ENCODE measurements at places on chromosomes 5 and 9.
A peak's percentile ranks its signal among the peaks of the same experiment; 100 is the strongest.

GRCh38 chr5:81554647-81555046 lies 160.7 kb upstream of the ACOT12 start:
- DNase-seq = no peak

GRCh38 chr5:72244862-72245371 lies 75.1 kb downstream of the MRPS27 start:
- no peak for DNase-seq

DNA sequence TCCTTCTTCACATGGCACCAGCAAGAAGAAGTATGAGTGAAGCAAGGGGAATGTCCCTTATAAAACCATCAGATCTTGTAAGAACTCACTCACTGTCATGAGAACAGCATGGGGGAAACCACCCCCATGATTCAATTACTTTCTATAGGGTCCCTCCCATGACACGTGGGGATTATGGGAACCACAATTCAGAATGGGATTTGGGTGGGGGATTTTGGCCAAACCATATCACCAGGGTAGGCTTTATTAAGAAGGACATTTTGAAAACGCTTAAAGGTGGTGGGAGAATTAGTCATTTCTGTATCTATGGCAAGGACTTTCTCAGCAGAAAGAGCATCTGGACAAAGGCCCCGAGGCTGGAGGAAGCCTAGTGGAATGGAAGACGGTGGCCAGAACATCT lies 100.2 kb upstream of the ADAMTS16 start:
- DNase-seq = no peak

DNA sequence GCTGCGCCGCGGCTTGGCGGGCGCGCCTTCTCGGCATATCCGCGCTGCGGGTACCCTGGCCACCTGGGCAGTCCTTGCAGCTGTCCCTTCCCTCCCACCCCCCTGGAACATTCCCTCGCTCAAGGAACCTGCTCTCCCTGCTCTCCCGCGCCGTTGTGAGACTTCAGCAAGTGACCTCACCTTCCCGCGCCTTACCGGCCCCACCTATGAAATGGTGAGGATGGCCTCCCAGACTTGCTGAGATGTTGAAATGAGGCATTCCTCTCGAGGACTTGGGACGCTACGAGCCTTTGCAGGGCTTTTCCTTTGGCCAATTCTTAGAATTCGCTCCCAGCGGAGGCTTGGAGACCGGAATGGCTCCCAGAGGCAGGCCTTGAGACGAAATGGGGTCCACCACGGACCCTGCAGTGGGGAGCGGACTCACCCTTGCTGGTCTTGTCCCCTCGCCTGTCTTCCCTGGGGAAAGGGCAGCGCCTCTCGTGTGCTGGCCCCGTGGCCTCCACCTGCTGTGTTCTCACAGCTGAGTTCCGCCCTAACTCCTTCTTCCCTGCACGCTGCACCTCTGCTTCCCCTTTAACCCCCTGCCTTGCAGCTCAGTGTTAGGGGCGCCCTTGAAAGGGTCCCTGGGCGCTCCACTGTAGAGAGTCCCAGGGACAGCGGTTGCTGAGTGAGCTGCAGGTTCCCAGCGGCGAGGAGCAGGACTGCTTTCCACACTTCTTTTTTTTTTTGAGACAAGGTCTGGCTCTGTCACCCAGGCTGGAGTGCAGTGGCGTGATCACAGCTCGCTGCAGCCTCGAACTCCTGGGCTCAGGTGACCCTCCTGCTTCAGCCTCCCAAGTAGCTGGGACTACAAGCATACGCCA lies 907 bp downstream of the HMCN2 start:
- DNase-seq = no peak

GRCh38 chr5:135448791-135449507 lies 1.8 kb upstream of the DCANP1 start:
- DNase-seq = no peak

DNA sequence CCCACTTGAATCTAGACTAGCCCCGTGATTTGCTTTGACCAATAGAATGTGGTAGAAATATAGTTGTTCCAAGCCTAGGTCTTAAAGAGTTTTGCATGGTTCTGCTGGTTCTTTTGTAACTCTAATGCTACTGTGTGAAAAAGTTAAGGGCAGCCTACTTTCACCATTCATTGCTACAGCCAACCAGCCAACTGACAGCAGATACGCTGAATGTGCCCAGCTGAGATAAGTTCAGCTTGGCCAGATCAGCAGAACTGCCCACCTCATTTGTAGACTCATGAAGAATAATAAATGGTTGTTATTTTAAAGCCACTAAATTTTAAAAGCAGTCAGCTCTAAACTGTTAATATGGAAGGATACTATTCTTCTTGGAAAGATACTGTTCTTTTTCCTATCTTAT lies 23.9 kb downstream of the NR3C1 start:
- no peak for DNase-seq

DNA sequence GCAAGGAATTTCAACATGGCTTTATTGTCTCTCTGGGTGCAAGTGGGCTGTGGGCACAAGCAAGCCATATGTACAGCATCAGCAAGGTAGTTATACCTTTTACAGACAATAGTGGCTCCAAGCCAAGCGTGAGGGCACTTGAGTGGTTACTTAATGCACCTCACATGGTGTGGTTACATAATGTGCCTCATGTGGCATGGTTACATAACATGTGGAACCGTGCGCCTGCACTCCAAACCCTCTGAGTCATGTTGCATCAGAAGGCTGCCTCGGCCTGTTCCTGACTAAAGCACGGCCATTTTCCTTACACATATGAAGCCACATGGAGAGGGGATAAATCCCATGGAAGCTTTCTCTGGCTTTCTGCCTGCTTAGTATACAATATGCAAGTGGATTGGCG lies 150.9 kb downstream of the OSTF1 start:
- no peak for DNase-seq

- DNase-seq = peak; percentile 67
Observed at GRCh38 chr5:1140171-1140817, 28.4 kb upstream of the SLC12A7 start.

DNA sequence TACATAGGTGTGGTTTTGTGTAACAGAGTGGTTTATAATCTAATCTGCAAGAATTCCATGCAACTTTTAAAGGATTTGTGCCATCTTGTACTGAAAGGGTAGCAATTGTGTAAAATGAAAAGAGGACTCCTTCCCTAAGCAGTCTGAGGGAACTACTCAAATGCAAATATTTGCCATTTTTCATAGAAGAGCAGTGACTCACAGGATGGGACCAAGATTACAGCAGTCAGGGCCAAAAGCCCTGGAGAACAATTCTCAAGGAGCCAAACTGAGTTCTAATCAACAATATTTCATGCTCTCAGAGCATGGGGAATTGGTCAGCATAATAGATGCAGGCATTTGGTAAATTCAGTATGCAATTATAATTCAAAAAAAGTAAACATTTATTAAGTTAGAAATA lies 495.8 kb downstream of the CHSY3 start:
- no peak for DNase-seq

DNA sequence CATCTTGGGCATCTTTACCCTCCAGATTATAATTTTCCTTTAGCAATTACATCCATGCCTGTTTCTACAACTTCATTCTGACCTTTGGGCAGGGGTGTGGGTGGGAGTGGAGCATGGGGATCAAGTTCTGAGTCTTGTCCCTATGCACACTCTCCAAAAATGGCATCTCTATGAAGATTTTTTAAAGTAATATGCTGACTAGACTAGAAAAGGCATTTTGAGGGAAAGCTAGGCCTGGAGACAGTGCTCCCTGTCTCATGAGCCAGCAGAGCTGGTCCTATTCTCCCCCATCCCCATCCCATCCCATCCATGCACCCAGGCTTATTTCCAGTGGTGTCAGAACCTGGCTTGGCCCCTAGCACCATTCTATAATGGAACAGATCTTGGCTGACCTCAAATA lies 398.0 kb upstream of the SLC24A2 start:
- DNase-seq = no peak

DNA sequence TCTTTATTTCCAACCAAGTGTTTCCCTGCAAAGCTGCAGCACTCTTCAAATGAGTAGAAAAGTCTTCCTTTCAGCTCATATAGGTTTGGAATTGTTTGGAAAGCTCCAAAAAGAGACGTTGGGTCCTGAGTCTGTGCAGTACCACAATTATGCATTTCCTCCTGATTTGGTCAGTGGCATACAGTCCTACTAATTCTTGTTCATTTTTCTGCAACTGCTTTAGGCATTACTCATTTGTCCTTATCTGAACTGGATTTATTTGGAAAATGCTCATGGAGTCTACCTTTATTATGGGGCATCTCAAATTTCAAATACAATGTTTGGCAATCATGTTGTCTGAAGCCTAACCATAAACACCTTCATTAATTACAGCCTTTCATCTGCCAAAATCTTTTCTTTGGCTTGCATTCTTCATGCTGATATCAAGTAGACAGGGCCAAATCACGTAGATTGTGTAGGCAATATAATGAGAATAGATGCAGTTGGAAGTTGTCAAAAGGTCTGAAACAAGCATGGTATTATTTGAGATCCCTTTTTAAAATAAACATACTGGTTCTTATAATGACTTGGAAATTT lies 232.8 kb downstream of the TLE1 start:
- peak; percentile 2 for DNase-seq

- DNase-seq = no peak
Observed at GRCh38 chr5:76787237-76787636, 31.6 kb upstream of the F2RL1 start.

DNA sequence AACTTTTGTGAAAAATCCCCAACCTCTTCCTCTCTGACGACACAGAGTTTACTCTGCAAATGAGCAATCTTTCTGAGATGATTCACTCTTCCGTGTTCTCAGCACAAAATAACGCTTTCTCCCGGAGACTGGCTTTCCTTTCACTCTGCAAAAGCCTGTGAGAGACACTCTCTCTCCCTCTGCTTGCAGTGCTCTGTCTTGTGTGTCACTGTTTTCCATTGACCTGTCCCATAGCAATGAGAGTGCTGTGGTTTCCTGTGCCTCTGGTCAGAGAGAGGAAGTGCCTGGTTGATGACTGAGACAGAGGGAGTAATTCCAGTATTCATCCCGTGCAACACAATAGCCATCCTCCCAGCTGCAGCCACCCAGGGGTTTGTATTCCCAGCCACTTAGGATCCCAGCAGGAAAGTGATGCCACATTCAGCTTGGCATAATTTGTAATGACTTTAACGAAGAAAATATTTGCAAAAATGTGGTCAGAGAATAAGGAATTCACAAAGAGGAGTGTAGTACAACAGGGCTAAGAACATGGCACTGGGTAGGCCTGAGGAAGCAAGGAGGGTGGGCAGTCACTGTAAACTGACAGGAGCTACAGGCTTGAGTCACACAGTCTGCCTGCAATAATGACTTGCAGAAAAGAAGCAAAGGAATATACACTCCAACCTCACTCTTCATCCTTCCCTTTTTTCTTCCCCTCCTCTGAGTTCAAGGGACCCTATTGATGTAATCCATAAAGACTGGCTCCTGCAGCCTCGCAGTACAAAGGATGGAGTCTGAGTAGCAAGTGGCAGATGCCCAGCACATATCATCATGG lies 463.5 kb upstream of the RGMB start:
- no peak for DNase-seq

DNA sequence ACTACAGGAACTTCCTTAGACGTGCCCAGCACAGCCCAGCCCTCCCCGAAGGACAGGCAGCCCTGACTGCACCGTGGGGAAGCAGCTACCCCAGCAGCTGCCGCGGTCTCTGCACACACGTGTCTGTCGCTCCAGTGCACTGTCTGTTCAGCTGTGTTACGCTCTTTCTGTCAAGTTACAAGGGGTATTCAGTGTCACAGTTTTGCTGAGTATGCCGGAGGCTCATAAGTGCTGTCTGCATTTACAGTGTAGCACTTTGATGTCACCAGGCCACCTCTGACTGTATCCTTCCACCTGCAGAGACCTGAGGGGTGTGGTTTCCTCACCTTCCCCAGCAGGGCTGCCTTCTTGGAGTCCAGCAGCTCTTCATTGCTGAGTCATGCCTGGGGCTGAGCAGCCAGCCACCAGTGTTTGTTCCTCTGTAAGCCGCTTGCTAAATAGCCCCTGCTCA lies 126.8 kb downstream of the EHMT1 start:
- DNase-seq = no peak

DNA sequence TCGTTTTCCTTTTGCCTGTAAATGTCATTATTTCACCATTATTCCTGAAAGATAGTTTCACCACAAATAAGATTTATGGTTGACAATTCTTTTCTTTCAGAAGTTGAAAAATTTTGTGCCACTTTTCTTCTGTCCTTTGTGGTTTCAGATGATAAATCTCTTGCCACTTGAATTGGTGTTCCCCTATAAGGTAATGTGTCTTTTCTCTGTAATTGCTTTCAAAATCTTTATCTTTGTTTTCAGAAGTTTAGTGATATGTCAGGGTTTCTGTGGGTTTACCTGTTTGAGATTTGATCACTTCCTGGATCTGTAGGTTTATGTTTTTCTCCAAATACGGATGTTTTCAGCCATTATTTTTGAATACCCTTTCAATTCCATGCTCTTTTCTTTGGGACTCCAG lies 14.6 kb downstream of the RASA1 start:
- no peak for DNase-seq

DNA sequence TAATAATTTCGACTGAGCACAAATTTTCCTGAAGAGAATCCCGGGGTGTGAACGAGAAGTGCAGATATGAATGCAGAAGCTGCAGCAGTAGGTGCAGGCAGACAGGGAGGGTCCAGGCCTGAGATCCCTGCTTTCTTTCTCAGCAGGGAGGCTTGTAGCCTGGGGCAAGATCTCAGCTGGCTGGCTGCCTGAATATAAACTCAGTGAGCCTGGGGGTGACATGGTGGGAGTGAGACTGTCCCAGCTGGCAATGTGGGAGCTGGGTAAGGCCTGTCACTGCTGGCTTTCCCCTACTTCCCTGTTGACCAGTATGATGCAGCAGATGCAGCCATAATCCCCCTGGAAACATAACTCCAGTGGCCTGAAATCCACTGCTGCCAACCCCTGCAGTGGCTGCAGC lies 325.2 kb downstream of the CETN3 start:
- DNase-seq = no peak

DNA sequence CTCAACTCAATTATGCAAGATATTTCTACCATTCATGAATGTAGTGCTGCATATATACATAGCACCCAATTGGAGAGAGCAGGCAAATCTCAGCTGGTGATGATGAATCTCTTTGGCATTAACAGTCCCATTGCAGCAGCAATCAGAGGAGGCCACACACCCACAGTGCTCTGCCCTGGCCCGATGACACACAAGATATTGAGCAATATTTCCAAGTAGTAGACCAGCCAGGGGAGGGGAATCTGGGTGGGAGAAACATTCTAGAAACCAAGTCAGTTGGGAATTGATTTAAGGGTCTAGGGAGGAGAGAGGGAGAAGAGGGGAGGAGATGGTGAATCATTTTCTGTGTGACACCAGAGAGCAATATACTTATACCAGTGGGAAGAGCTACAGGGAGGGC lies 14.9 kb upstream of the C5orf63 start:
- no peak for DNase-seq

- no peak for DNase-seq
Observed at GRCh38 chr5:59575648-59576445, 317.7 kb downstream of the PDE4D start.

GRCh38 chr5:178314961-178315820 lies 82.6 kb upstream of the PHYKPL start:
- DNase-seq = no peak

GRCh38 chr9:88957526-88957925 lies 33.7 kb upstream of the S1PR3 start:
- DNase-seq = no peak

- no peak for DNase-seq
Observed at GRCh38 chr5:98318386-98318785, 455.1 kb upstream of the RGMB start.
